ENCODE measurements at places on chromosomes 11 and 22.

- no peak for DNase-seq
These were observed 4.2 kb upstream of the NEAT1 start for GRCh38 chr11:65418431-65418680.

- DNase-seq: peak; percentile 43
These were observed 17.9 kb downstream of the MYEOV start for GRCh38 chr11:69311767-69312385.

GRCh38 chr11:66956689-66957290 is 1.4 kb downstream of the PC start:
- no peak for DNase-seq

DNA sequence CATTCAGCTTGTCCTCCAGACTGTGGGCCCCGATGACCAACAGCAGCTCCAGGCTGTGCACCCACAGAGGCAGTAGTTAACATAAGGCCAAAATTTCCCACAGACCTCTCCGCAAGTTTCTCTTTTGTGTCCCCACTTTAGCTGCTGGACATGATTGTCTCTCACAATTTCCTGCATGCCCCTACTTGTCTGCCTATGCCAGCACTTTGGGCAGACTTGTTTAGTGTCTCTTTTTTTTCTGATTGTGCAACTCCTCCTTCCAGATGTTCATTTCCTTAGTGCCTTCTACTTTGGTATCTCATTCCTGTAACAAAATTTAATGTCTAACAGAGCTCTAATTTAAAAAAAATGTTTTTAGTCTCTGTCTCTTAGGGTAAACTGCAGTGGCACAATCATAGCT is 23.8 kb upstream of the SCN3B start:
- DNase-seq: no peak
